ENCODE measurements at places on chromosomes 7 and 10. TPM values are rescaled to one million over a fixed set of nuclear protein-coding genes. Genes with fewer than 3 reads are reported as not detected.

The CYP3A4 gene
- not detected for total RNA-seq

The ZNF467 gene
- 2.4 TPM for total RNA-seq

The CTBP2 gene
- 31.8 TPM for total RNA-seq

The ZNF365 gene
- not detected for total RNA-seq

The CLEC2L gene
- total RNA-seq = 1.5 TPM

The CREB5 gene
- total RNA-seq = 26.7 TPM

The PDK4 gene
- total RNA-seq = 3,046 TPM

The SFMBT2 gene
- total RNA-seq = 3.0 TPM

The SEMA3E gene
- total RNA-seq = 0.41 TPM

The ITIH2 gene
- total RNA-seq = not detected

The WDR86 gene
- 0.29 TPM for total RNA-seq

The H2BK1 gene
- total RNA-seq = not detected

The PVRIG gene
- 0.61 TPM for total RNA-seq

The LIPA gene
- total RNA-seq = 10.4 TPM

The ARL5B gene
- 4.3 TPM for total RNA-seq

The NOM1 gene
- total RNA-seq = 20.5 TPM

The AGAP3 gene
- total RNA-seq = 51.4 TPM

The CDNF gene
- total RNA-seq = 17.4 TPM
